Activated T-helper 1 cell treated with Interleukin-2 at 50 U/mL for 16 hours (primary cell): ENCODE measurements at places on chromosomes 12 and 14.

GRCh38 chr12:12153596-12153995 lies 82.9 kb downstream of the BCL2L14 start:
- no peak for DNase-seq

- DNase-seq = no peak
These were observed 106.3 kb downstream of the PTCSC3 start for GRCh38 chr14:36070031-36070719.

- DNase-seq = peak; percentile 27
These were observed 12.9 kb upstream of the MCRS1 start for GRCh38 chr12:49580572-49581535.

- no peak for DNase-seq
These were observed 53.1 kb downstream of the TAOK3 start for GRCh38 chr12:118319627-118320026.

DNA sequence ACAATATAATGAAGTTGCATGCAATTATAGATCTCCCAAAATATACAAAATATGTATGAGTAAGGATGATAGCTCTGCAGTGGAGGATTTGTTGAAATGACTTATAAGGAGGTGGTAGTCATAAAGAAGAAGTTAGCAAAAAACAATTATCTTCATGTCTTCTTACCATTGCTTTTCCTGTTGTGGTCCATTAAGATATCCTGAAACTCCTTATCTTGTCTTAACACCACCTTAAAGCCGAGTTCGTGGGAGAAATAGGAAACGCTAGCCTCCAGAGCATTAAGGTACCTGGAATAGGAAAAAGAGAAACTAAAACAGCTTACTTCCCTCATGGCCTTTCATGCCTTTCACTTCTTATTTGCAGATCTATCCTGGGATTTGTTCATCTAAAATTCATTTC lies 15.2 kb downstream of the GUCY2C start:
- no peak for DNase-seq

DNA sequence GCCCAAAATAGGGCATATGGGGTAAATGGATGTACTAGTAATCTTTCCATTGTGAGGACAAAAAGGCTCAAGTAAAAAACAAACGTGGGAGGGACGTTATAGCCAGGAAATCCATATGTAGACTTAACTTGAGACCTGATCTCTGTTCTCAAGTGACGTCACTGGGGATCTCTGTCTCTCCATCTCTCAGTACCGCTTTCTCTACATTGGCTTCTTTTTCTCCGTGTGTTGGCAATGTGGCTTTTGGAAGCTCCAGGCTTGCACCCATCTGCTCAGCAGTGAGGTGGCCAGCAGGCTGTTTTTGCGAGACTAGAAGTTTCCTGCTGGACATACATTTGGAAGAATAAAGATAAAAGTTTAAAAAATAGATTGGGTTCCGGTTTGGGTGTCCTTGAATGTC lies 66.0 kb upstream of the NRXN3 start:
- DNase-seq = no peak

- no peak for DNase-seq
These were observed 143.6 kb downstream of the RGS6 start for GRCh38 chr14:72075649-72076334.

GRCh38 chr12:52335598-52336262 lies 14.5 kb upstream of the KRT83 start:
- DNase-seq = no peak

DNA sequence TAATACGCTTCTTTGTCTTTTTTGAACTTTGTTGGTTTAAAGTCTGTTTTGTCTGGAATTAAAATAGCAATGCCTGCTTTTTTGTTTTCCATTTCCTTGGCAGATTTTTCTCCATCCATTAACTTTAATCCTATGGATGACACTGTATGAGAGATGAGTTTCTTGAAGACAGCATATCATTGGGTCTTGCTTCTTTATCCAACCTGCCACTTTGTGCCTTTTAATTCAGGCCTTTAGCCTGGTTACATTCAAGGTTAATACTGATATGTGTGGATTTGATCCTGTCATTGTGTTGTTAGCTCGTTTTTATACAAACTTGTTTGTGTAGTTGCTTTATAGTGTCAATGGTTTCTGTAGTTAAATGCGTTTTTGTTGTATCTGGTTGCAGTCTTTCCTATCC lies 168.0 kb downstream of the NTS start:
- DNase-seq = no peak

- DNase-seq = no peak
These were observed 32.4 kb upstream of the CD69 start for GRCh38 chr12:9792961-9793617.

DNA sequence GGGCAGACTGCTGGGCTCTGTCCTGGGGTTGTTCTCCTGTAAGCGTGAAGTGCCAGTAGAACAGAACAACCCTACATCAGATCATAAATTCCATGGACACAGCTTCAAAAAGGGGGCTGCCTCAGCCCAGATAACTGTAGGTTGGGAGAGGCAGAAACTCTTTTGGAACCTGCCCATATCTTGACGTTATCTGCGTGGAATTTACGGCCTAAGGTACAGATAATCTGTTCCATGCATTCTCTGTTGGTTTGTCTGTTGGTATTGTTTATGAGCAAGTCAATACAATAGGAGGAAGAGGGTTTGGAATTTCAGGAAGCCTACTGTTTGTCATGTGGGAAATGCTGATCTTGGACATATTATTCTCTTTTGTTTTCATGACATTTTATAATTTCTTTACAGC lies 36.7 kb downstream of the SLC25A47 start:
- DNase-seq = no peak

GRCh38 chr12:56931474-56931978 lies 2.7 kb downstream of the SDR9C7 start:
- no peak for DNase-seq

DNA sequence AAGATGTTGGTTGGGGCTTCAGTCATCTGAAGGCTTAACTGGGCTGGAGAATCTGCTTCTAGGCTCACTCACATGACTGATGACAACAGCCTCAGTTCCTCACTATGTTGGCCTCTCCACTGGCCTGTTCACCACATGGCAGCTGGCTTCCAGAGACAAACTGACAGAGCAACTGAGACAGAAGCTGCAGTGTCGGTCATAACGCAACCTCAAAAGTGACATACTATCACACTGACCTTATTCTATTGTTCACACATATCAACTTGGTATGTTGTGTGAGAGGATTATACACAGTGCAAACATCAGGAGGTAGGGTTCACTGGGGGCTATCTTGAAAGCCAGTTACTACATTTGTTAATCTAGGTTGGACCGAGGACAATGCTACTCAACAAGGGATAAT lies 92.9 kb downstream of the PAWR start:
- DNase-seq = no peak

DNA sequence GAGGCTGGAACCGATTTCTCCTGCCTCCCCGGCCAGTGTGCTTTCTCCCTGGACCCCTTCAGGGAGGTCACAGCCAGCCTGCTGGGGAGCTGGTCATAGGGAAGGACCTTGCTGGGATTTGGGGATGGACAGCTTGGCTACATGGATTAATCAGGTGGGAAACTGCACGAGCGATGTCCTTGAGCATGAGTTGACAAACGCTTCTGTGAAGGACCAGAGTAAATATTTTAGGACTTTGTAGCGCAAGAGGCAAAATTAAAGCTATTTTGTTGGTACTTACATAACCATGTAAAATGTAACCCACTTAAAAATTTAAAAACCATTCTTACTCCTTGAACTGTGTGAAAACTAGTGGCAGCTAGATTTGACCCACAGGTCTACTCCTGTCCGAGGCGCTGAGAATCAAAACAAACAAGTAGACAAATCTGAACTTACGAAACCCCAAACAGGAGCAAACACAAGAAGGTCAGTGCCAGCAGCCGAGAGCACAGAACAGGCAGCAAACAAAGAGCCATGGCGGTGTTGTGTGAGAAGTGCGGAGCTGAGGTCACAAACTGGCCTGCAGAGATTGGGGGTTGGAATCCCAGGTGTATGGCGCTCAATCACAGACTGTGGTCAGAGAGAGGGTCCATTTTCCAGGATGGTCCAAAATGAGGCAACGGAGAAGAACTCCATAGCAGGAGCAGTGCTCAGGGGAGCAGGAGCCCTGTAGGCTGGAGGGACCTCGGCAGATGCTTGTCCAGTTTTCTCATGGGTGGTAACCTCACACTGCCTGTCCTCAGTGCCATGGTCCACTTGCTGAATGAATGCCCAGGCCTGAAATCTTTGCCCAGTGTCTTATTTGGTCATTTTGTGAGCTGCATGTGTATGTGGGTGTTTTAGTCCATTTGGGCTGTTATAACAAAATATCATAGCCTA lies 79.2 kb upstream of the CLMN start:
- DNase-seq = no peak

- no peak for DNase-seq
These were observed 34.8 kb upstream of the SLC38A2 start for GRCh38 chr12:46407361-46407760.

GRCh38 chr14:89661392-89661791 lies 244.4 kb upstream of the FOXN3 start:
- DNase-seq = no peak

- DNase-seq = no peak
These were observed 7.3 kb upstream of the CLMN start for GRCh38 chr14:95326987-95327386.

GRCh38 chr12:14774906-14775635 lies 28.2 kb downstream of the WBP11 start:
- no peak for DNase-seq

GRCh38 chr14:36515105-36515593 lies 4.9 kb downstream of the NKX2-1 start:
- DNase-seq = no peak

- no peak for DNase-seq
These were observed 15.6 kb downstream of the ZBTB39 start for GRCh38 chr12:56990648-56991318.
